ENCODE measurements at places on chromosomes 5 and 9. TPM values are rescaled to one million over a fixed set of nuclear protein-coding genes. Genes with fewer than 3 reads are reported as not detected.

GRCh38 chr5:173760461-173761177 is 127.5 kb upstream of the CPEB4 start:
- no peaks in the 10 kb centered on the region for H3K4me1 ChIP-seq
- peaks cover 6% of the 10 kb centered on the region for H3K27me3 ChIP-seq
- DNase-seq, result no peak
- H3K27ac ChIP-seq, result no peak overlapping the region

DNA sequence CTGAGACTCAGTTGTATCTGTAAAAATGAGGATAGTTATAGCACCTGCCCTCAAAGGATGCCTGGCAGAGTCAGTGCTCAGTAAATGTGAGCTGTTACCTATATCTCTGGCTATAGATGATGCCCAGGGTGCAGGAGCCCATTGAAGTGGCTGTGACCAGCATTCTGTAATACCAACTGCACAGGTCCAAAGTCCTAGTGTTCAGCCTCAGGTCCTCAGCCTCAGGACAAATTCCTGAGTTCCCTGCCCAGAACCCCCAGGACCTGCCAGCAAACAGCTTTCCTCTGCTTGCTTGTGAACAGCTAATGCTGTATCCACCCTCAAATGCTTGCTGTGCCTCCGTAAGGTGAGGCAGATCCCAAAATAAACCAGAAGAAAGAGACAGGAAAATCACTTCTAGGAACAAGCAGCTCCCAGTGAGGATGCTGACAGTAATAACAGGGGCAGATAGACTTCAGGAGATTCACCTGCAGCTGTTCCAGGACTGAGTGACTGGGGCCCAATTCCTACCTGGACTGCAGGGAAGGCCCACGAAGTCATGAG is 80.8 kb downstream of the SIL1 start:
- H3K27me3 ChIP-seq, result no peaks in the 10 kb centered on the region
- H3K27ac ChIP-seq, result no peak overlapping the region
- no peak overlapping the region for H3K4me3 ChIP-seq
- peaks cover 8% of the 10 kb centered on the region for H3K36me3 ChIP-seq
- H3K4me1 ChIP-seq, result no peaks in the 10 kb centered on the region
- DNase-seq, result no peak

DNA sequence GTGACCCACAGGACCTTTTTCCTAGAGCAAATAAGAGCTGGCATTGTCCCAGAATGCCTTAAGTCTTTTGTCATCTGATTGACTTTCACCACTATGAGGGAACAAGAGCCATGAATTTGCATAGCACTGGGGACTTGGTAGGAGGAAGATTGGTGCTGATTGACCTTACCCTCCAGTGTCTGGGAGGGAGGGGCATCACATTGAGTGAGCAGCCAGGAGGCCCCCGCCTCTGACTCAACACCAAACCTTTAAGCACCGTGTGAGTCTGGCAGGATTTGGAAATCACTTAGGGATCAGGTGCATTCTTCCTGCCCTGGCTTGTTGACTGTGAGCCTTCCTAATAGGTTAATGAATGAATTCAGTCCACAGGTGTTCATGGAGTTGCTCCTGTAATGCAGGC is 40.7 kb downstream of the WNK2 start:
- H3K27me3 ChIP-seq, result peaks cover 9% of the 10 kb centered on the region
- H3K27ac ChIP-seq, result no peak overlapping the region

GRCh38 chr5:140106805-140107311 is 7.1 kb upstream of the PURA start:
- peaks cover 33% of the 10 kb centered on the region for H3K4me1 ChIP-seq
- H3K4me3 ChIP-seq, result peak overlapping the region; percentile 90
- H3K27me3 ChIP-seq, result peaks cover 30% of the 10 kb centered on the region
- peak overlapping the region; percentile 99 for H3K27ac ChIP-seq
- peaks cover 3% of the 10 kb centered on the region for H3K36me3 ChIP-seq

DNA sequence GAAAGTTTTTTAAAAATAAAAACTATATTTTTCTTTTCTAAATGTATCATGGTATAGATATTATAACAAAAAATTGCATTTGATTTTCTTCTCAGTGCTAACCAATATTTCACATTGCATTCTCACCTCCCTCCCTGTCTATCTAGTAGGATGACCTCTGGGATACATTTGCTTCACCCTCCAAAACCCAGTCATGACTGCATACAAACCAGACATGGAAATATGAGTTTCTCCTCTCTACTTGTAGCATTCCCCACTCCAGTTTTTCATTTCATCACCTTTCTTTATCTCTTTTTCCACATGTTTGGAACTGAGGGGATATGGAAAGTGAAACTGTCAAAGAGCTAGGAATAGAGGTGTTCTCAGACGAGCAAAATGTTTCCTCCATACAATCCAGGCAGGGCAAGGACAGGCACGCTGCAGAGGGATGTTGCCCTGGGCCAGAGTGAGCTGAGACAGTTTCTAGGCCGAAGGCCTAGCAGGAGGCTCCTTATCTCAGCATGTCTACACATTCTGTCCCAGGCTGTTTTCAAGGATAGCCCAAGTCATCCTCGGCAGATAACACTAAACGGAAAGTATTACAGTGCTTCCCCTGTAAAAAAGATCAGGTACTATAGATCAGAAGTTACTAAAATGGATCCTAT is 46.7 kb downstream of the MEF2C start:
- H3K4me3 ChIP-seq, result no peak overlapping the region
- no peak for DNase-seq
- H3K27ac ChIP-seq, result no peak overlapping the region
- H3K36me3 ChIP-seq, result no peaks in the 10 kb centered on the region

- H3K4me3 ChIP-seq, result no peak overlapping the region
- H3K27ac ChIP-seq, result no peak overlapping the region
- no peaks in the 10 kb centered on the region for H3K36me3 ChIP-seq
- no peaks in the 10 kb centered on the region for H3K4me1 ChIP-seq
- no peak for DNase-seq
Measured at GRCh38 chr9:131068076-131068816, 28.1 kb upstream of the AIF1L start.

- peak overlapping the region; percentile 82 for H3K27ac ChIP-seq
- peaks cover 31% of the 10 kb centered on the region for H3K4me1 ChIP-seq
- H3K27me3 ChIP-seq, result peaks cover 16% of the 10 kb centered on the region
- H3K36me3 ChIP-seq, result peaks cover 27% of the 10 kb centered on the region
Measured at GRCh38 chr9:89605465-89606048, 745 bp downstream of the GADD45G start.

DNA sequence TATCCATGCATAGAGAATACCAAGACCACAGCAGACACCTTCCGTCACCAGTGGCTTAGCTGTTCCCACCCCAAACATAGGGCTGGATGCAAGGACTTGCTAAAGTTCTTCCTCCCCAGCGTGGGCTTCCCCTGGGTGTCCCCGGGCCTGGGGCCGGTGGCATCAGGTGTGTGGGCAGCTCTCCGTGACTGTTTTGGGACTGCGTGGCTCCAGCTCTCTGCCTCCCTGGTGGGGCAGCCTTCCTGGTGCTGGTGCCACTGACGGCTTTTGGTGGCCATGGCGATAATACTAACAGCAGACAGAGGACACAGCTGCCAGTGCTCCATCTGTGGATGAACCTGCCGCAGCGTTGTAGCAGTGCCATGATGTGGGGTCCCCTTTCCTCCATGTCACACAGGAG is 4.9 kb downstream of the CACFD1 start:
- no peak overlapping the region for H3K4me3 ChIP-seq
- H3K27me3 ChIP-seq, result peaks cover 12% of the 10 kb centered on the region
- no peaks in the 10 kb centered on the region for H3K36me3 ChIP-seq
- no peak for DNase-seq
- peaks cover 8% of the 10 kb centered on the region for H3K4me1 ChIP-seq

DNA sequence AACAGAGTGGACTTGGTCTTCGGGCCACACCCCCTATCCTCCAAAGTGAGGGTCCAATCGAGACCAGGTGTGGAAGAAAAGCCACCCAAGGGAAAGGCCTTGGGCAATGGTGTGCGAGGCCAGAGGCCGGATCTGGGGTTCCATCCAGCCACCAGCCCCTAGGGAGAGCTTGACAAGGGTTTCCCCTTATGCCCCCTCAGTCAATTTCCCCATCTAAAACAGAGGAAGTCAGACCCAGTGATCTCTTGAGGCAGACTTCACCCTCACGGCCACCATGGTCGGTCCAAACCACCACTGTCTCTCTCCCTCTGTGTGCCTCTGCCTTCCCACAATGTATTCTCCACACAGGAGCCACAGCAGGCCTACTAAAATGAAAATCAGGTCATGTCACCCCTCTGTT is 82.9 kb downstream of the C5orf15 start:
- H3K4me3 ChIP-seq, result no peak overlapping the region
- DNase-seq, result no peak
- H3K27me3 ChIP-seq, result no peaks in the 10 kb centered on the region
- no peak overlapping the region for H3K27ac ChIP-seq

- DNase-seq, result no peak
- H3K4me1 ChIP-seq, result peaks cover 33% of the 10 kb centered on the region
- peaks cover 8% of the 10 kb centered on the region for H3K36me3 ChIP-seq
- H3K4me3 ChIP-seq, result no peak overlapping the region
Measured at GRCh38 chr9:135473972-135474543, 5.5 kb upstream of the PPP1R26 start.

- H3K4me1 ChIP-seq, result peaks cover 1% of the 10 kb centered on the region
- H3K27me3 ChIP-seq, result no peaks in the 10 kb centered on the region
- DNase-seq, result no peak
- H3K36me3 ChIP-seq, result peaks cover 45% of the 10 kb centered on the region
Measured at GRCh38 chr5:143372187-143372829, 31.2 kb downstream of the NR3C1 start.

GRCh38 chr9:108069991-108070390 is 580.4 kb upstream of the KLF4 start:
- H3K27ac ChIP-seq, result no peak overlapping the region
- H3K4me3 ChIP-seq, result no peak overlapping the region
- no peaks in the 10 kb centered on the region for H3K27me3 ChIP-seq

DNA sequence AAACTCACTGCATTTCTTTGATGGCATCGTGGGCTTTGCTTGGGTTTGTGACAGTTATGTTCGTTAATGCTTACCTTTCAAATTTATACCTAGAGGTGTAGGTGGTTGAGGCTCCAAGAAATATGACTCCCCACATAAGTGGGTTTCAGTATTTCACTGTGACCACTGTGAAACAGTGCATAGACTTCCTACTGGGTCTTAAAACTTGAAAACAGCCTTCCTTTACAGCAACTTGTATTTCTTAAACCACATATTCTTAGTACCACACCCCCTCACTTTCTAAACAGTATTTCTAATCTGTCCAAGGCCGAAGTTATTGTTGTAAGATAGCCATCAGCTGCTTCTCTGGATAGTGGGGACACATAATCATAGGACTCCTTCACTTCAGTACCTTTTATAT is 48.3 kb downstream of the TMEFF1 start:
- no peak for DNase-seq
- no peak overlapping the region for H3K4me3 ChIP-seq
- H3K36me3 ChIP-seq, result peaks cover 4% of the 10 kb centered on the region
- no peaks in the 10 kb centered on the region for H3K27me3 ChIP-seq
- no peak overlapping the region for H3K27ac ChIP-seq

GRCh38 chr5:147055089-147055826 is 176.7 kb upstream of the PPP2R2B start:
- no peak overlapping the region for H3K4me3 ChIP-seq
- H3K27me3 ChIP-seq, result peaks cover 2% of the 10 kb centered on the region
- no peak for DNase-seq

GRCh38 chr9:1978941-1979340 is 36.2 kb upstream of the SMARCA2 start:
- H3K27me3 ChIP-seq, result no peaks in the 10 kb centered on the region
- H3K4me1 ChIP-seq, result peaks cover 2% of the 10 kb centered on the region
- no peak for DNase-seq

DNA sequence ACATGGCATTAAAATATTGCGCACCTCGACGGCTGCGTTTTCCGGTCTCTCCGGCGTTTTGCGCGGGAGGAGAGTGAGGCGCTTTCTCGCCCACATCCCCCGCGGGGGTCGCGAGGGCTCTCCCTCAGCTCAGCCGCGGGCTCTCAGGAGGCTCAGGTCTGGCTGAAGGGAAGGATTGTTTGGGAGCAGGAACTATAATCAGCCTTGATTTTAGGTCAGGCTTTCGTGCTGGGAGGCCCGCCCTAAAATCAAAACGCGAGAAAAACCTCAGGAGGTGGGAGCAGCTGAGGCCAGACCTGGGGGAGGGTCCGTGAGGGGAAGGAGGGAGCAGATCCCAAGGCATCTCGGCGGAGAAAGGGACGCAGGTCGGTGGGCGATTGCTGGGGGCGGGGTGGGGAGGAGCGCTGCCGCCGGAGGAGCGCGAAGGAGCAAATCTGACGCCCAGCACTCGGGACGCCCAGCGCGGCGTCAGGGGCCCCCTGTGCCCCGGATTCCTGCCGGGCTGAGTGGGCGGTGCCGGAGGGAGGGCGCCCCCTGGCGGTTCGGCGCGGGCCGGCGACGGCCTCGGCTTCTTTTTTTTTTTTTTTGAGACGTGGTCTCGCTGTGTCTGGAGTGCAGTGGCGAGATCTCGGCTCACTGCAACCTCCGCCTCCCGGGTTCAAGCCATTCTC is 18.7 kb upstream of the RNF130 start:
- H3K27me3 ChIP-seq, result peaks cover 12% of the 10 kb centered on the region
- H3K27ac ChIP-seq, result no peak overlapping the region
- H3K4me1 ChIP-seq, result peaks cover 17% of the 10 kb centered on the region
- H3K4me3 ChIP-seq, result peak overlapping the region; percentile 60

- H3K27ac ChIP-seq, result no peak overlapping the region
- H3K4me3 ChIP-seq, result no peak overlapping the region
- DNase-seq, result no peak
Measured at GRCh38 chr9:9783711-9784110, 829.1 kb downstream of the PTPRD start.

Gene PTPN3
- 0.35 TPM for total RNA-seq

Gene ADAMTS2
- not detected for total RNA-seq

Gene CNTFR
- total RNA-seq, result not detected

Gene BNIP1
- total RNA-seq, result 13.2 TPM

Gene SPATA31A3
- not detected for total RNA-seq

Gene LRRTM2
- total RNA-seq, result not detected

Gene GLDC
- 4.2 TPM for total RNA-seq

Gene TIFAB
- not detected for total RNA-seq

All from activated CD4-positive, alpha-beta memory T cell treated with anti-CD3 and anti-CD28 coated beads, Interleukin-2, amount 10 ng/mL, durations not matched to agents 7 days and 5 days (primary cell).